Stimulated activated CD4-positive, alpha-beta T cell treated with anti-CD3 and anti-CD28 coated beads, Interleukin-4, amount 100 ng/mL, for 4 hours (primary cell): ENCODE measurements at places on chromosomes 4 and X.

DNA sequence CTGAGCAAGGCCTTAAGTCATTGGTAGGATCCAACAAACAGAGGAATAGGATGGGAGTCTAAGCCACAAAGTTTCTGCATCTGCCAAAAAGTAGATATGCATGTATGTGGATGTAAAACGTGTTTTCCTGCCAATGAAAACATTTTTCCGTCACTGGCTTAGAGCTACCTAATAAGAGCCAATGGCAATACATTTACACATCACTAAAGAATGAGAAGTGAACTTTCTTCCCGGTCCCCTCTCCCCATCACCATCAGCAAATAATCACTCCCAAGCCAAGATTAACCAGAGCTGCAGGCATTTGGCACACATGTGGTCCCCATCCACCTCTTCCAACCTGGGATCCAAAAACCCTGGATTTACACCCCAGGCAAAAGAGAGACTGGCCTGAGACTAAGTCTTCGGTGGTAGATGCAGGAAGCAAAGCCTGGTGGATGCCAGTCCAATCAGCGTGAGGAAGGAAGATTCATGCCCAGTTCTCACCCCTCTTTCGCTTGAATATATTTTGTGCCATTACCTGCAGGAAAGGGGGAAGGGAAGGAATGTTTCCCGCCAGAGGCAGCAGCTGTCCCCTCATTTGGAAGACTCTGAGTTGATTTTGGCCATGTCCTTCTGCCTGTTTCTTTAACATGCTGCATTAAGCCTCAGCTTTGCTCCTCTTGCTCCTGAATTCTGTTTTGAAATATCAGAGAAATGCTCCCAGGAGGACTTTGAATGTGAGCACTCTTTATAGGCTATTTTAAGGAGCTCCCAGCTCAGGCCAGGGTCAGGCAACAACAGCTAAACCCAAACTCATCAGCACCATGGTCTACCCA is 131.4 kb downstream of the CHIC2 start:
- DNase-seq: no peak

- DNase-seq: no peak
Observed at GRCh38 chr4:121773883-121774282, 8.9 kb upstream of the SMIM43 start.

- no peak for DNase-seq
Observed at GRCh38 chrX:154470434-154470833, 8.6 kb downstream of the LAGE3 start.

DNA sequence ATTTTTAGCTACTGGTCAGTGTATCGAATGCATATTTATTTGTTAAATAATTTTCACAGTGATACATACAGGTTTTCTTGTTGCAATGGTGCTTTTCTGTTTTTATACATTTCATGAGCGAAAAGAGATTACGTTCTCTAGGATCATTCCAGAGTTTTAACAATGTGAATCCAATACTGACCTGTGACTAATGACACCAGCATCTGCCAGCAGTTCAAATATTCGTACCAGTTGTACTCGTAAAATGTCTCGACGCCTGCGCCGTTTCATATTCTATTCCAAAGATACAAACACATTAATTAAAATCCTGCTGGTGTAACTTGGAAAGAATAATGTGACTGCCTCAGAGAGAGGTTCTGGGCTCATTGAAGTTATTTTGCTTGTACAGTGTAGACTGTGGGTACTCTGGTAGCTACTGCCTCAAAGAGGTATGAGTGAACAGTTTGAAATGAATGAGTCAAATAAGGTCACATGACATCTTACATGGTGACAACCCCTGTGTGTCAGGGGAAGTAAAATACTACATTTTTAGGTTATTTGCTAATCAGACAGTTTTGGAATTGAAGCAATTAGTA is 80.7 kb downstream of the ZAR1 start:
- DNase-seq: no peak

GRCh38 chr4:95643627-95644026 is 94.9 kb upstream of the UNC5C start:
- DNase-seq: no peak

- no peak for DNase-seq
Observed at GRCh38 chr4:21512353-21512752, 436.2 kb downstream of the KCNIP4 start.

DNA sequence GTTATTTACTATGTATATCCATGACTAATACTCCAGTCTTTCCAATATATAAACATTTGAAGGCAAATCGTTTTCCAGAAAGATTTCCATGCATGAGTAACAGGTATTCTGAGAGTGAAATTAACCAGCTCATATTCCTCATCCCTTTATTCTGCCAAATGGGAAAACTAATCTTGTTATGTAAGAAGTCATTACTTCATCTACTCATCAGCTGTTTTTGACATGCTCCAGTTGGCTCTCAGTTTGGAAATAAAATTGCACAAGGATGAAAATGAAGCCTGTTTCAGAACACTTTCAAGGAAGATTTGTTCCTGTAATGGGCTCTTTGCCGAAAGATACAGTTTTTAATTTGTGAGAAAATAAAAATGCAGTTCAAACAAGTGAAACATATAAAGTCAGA is 121.9 kb downstream of the KCTD8 start:
- no peak for DNase-seq

DNA sequence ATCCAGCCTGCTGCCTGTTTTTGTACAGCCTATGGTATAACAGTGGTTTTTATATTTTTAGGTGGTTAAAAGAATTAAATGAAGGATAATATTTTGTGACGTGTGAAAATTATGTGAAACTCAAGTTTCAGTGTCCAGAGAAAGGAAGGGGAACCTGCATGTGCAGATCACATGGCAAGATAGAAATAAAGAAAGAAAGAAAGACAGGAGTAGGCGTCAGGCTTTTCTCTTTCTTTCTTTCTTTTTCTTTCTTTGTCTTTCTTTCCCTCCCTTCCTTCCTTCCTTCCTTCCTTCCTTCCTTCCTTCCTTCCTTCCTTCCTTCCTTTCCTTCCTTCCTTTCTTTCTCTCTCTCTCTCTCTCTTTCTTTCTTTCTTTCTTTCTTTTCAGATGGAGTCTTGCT is 42.0 kb upstream of the HUWE1 start:
- no peak for DNase-seq

DNA sequence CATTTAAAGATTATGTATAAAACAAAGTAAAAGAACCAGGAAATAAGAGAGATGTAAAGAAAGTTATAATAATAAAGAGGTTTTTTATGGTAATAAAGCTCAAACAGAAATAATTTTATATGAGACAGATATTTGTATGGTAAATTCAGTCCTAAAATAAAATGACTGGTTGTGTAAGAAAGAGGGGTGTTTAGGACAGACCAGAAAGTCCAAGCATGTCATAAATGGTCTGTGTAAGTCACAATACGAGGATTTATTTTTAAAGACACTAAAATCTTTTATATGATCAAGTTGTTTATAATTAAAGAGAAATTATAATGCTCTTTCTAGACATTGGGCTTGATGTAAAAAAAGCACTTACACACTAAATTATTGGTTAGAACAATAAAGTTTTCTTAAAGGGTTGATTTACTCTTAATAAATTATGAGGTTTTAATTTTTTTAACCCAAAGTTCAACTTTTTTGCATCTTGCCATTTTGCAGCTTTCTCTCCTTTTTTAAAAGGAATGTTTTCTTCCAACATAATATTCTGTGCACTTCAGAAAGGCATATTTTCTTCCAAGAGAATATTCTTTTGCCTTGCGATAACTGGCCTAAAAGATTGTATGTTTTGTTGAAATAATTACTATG is 61.9 kb upstream of the TCEAL2 start:
- DNase-seq: no peak

DNA sequence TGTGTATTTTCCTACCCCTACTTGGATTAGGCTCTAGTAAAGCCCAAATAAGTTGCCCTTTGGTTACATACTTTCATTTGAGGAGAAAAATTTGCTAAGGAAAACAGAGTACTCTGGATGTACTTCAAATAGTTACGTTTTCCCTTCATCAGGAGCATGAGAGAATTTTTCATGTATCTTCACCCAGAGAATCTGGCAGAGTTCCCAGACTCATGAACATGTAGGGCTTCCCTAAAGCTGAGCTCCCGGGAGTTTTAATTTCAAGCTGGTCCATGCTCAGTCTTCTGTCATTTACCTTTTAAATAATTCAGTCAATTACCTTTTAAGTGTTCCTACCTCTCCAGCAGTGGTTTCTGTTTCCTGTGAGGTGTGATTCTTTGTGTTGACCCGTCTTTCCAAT is 367.5 kb upstream of the GRID2 start:
- DNase-seq: no peak

- no peak for DNase-seq
Observed at GRCh38 chrX:133337250-133337649, 78.0 kb downstream of the GPC4 start.

GRCh38 chr4:75344915-75345314 is 169.3 kb downstream of the RCHY1 start:
- no peak for DNase-seq

- no peak for DNase-seq
Observed at GRCh38 chrX:117327373-117327772, 789.2 kb downstream of the KLHL13 start.

- DNase-seq: no peak
Observed at GRCh38 chrX:124358800-124359383, 12.5 kb downstream of the SH2D1A start.

- DNase-seq: no peak
Observed at GRCh38 chr4:98421111-98421510, 159.9 kb downstream of the RAP1GDS1 start.

DNA sequence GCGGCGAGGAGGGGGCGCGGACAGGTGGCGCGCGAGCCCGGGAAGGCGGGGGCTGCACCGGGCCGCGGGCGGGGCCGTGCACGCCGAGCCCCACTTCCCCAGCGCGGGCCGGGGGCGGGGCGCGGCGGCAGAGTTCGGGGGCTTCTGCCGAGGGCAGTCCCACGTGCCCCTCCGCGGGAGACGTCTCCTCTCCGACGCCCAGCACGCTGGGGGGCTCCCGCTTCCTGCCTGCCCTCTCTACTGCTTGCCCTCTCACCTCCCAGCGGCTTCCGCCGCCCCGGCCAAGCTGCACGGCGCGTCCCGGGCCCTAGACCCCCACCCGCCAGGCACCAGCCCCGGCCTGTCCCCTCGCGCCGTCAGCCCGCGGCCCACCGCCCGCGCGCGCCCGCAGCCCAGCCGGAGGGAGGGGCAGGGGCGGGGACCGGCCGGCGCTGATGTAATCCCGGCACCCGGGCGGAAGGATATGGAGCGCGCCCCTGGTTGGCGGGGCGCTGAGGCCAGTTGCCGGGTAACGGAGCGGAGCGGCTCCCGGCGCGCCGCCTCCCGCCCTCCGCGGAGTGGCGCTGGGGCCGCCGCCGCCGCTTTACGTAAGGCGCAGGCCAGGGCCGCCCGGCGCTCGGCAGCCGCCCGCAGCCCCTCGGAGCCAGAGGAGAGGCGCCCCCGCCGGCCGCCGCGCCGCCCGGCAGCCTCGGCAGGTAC is at the start of gene KIAA0232:
KIAA0232 (plus strand) TSS at position 581 of the 699 bp plus-strand sequence. CDS start 41,727 bp downstream, outside the sequence.
- peak; percentile 88 for DNase-seq

DNA sequence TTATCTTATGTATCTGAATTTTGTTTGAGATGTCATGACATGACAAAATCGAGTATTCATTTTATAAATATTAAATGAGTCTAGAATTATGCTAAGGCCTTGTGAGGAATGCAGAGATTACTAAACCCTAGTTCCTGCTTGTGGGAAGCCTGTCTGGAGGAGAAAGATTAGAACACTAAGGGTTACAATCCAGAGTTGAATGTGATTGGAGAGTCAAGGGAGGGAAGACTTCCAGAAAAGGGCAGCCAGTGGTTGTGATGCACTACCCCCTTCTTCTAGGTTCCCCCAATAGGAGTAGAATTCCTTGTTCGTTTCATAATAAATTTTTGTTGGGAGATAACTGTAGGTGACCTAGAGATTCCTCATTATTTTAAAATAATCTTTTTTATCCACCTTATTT is 141.1 kb downstream of the AFF1 start:
- no peak for DNase-seq

- DNase-seq: no peak
Observed at GRCh38 chr4:122131562-122132157, 20.5 kb upstream of the BLTP1 start.

DNA sequence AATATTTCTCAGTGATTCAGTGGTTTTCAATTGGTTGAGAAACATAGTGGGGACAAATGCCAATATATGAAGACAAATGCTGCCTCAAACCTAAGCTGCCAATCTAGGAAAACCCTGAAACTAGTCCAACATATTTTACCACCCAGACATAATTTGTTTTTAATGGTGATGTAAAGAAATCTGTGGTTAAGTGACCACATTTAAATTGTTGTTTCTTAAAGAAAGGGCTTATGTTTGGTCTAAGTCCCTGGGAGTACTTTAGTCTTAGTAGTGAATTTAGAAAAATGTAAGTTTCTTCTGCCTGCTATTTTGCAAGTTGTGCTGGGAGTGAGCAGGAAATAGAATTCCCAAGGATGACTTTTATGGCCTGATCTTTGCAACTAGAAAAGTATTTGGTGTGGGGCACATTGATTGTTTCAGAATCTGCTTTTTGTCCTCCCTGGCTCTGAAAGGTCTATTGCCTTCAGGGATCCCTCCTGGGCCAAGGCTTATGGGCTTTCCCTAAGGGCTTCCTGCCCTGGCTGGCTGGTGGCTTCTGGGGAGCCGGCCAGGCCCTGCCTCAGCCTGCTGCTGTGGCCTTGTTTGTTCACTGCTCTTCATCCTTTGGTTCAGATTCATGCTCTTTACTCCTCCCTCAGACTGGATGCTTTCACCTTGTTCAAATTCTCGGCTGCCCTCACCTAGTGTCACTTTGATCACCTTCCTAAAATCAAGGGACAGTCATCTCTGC is 169.8 kb upstream of the JADE1 start:
- no peak for DNase-seq

DNA sequence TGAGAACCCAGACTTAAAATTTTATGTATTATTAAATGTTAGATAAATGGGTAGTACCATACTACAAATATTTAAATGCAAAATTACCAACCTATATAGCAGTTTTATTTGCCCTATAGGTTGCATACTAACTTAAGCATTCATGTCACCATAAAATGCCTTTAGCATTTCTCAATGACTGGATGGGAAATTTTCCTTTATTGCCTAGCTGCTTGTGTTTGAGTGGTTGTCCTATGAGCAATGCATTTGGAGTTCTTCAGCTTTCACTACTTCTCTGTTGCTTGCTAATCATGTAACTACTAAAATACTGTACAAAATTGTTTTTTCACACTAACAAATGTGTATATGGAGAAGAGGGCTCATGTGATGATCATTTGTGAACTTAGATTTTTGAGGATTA is 44.2 kb upstream of the CEP135 start:
- no peak for DNase-seq

DNA sequence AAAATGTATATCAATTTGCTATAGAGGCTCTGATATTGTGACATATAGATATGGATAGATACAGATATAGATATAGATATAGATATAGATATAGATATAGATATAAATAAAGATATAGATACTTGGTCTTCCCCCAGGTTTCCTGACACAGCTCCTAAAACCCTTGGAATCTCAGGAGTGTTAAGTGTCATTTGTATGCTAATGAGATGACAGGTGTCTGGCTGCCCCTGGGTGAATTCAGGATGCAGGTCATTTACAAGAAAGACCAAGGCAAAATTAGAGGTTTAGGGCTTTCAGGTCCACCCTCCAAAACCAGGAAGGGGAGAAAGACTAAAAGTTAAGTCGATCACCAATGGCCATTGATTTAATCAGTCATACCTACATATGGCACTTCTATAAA is 1034.8 kb downstream of the PDHA2 start:
- no peak for DNase-seq
